Effector memory CD4-positive, alpha-beta T cell (primary cell): ENCODE measurements at places on chromosomes 4 and X.

DNA sequence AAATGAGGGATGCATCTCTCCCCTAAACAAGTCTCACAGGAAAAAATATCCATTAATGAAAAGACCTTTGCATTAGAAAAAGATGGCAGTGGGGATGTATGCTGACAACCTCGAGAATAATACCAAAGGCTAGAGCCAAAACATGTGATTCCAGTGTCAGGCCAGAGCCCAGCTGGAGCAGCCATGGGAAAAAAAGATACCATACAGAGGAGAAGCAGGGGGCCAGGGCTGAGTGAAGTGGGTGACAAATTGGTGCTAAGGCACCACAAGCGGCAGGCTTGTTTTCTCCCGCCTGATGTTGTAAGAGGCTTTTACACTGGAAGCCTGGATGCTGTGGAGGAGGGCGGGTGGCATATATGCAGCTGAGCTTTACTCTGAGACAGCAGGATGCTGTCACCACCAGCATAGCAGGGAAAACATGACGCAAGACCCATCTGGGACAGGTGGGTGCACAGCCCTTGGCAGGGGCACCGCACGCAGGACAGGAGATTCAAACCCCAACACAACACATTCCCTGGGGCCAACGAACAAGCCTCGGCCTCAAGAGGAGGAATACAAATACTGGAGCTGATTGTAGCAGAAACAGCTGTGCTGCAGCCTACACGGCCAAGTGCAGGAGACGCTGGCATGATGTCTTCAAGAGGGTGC is 91.9 kb downstream of the TSPAN5 start:
- H3K27ac ChIP-seq, result no peak overlapping the region
- H3K4me3 ChIP-seq, result no peak overlapping the region
- no peak for DNase-seq

- H3K4me3 ChIP-seq, result no peak overlapping the region
- no peaks in the 10 kb centered on the region for H3K27me3 ChIP-seq
- H3K4me1 ChIP-seq, result no peaks in the 10 kb centered on the region
- no peak overlapping the region for H3K27ac ChIP-seq
These were observed 93.7 kb downstream of the PRSS12 start for GRCh38 chr4:118259111-118259510.

DNA sequence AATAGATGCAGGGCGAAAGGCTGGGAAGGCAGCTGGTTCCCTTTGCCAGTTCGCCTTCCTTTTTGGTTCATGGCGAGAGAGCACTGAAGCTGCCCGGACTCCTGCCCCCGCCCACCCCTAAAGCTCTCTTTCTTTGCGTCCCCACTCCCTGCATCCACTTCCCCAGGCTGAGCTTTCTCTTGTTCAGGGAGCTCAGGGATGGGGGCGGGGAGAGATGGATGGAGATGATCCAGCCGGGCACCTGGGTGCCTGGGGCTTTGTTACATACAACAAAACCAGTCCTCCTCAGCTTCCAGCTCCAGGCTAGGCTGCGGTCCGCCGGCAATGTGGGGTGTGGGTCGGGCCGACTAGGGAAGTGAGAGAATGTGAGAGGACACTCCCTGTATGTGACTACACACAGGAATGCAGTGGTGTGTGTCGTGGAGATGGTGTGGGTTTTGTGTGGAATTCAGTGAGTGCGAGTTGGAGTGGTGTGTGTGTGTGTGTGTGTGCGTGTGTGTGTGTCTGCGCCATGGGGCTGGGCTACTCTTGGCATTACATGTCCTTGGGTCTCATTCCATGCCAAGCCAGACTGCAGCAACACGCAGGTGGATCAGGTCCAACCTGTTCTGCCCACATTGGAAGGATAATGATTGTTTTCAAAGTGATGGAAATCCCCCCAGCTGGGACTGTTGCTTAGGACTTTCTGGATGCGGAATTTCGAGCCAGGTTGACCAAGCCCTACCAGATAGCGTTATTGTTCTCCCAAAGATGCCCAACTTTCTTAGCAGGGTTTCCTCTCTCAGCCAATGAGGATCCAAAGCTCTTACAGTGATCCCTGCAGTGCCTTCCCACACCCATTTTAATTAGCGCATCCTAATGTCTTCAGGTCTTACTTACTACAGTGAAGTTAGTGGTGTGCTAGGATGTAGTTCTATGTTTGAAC is 149.4 kb upstream of the CHRDL1 start:
- no peak for DNase-seq
- H3K4me3 ChIP-seq, result no peak overlapping the region
- no peaks in the 10 kb centered on the region for H3K4me1 ChIP-seq
- no peak overlapping the region for H3K27ac ChIP-seq
- H3K27me3 ChIP-seq, result no peaks in the 10 kb centered on the region
- no peaks in the 10 kb centered on the region for H3K36me3 ChIP-seq

DNA sequence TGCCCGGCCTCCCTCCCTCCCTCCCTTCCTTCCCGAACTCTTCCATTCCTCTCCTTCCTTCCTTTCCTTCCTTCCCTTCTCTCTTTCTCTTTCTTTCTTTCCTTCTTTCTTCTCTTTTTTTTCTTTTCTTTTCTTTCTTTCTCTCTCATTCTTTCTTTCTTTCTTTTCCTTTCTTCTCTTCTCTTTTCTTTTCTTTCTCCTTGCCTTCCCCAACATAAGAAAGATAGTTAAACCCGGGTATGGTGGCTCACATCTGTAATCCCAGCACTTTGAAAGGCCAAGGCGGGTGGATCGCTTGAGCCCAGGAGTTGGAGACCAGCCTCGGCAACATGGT is 25.4 kb downstream of the NSD2 start:
- no peak overlapping the region for H3K4me3 ChIP-seq
- DNase-seq, result no peak
- no peaks in the 10 kb centered on the region for H3K27me3 ChIP-seq
- H3K27ac ChIP-seq, result no peak overlapping the region
- peaks cover 7% of the 10 kb centered on the region for H3K36me3 ChIP-seq

DNA sequence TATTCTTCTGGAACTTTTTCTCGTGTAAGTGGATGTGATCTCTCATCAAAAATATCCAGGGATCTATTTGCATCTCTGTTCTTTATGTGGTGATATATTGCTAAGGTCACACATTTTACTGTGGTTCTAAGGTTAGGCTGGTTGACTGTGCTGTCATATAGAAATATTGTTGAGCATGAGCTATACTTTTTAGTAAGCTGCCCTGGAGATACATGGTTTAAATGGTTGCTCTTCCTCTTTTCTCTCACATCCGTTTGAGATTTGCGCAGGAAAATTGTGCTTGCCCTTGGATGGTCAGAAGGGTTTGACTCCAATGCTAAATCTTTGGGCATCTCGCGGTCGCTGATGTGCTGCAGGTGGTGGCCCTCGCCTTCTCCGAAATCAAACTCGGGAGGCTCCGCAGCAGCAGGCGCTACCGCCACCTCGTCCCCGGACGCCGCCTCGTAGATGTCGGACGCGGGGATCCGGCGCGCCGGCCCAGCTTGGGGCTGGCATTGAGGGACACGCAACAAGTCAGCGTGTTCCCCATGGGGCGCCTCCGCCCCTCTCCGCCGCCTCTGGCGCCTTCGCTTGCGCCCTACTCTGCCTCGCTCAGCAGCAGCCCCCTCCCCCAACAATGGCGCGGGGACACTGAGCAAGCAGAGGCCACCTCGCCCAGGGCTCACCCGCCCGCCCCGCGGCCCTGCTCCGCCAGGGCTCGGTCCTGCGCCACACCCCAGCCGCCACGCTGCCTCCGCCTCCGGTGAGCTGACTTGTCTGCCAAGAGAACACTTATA is 154.5 kb downstream of the MSN start:
- no peak overlapping the region for H3K27ac ChIP-seq
- DNase-seq, result peak; percentile 6
- H3K27me3 ChIP-seq, result no peaks in the 10 kb centered on the region
- no peaks in the 10 kb centered on the region for H3K4me1 ChIP-seq
- H3K4me3 ChIP-seq, result peak overlapping the region; percentile 51
- no peaks in the 10 kb centered on the region for H3K36me3 ChIP-seq

- no peak overlapping the region for H3K4me3 ChIP-seq
- H3K36me3 ChIP-seq, result peaks cover 55% of the 10 kb centered on the region
- no peak for DNase-seq
- H3K27ac ChIP-seq, result no peak overlapping the region
- no peaks in the 10 kb centered on the region for H3K27me3 ChIP-seq
These were observed 40.0 kb downstream of the TXK start for GRCh38 chr4:48093991-48094416.

- H3K27ac ChIP-seq, result no peak overlapping the region
- no peaks in the 10 kb centered on the region for H3K4me1 ChIP-seq
- no peak overlapping the region for H3K4me3 ChIP-seq
- H3K27me3 ChIP-seq, result no peaks in the 10 kb centered on the region
These were observed 330.4 kb upstream of the SFRP2 start for GRCh38 chr4:154119317-154119716.

GRCh38 chr4:159041054-159042034 is 61.5 kb upstream of the RAPGEF2 start:
- H3K4me1 ChIP-seq, result no peaks in the 10 kb centered on the region
- no peak overlapping the region for H3K27ac ChIP-seq
- DNase-seq, result no peak
- H3K4me3 ChIP-seq, result no peak overlapping the region

DNA sequence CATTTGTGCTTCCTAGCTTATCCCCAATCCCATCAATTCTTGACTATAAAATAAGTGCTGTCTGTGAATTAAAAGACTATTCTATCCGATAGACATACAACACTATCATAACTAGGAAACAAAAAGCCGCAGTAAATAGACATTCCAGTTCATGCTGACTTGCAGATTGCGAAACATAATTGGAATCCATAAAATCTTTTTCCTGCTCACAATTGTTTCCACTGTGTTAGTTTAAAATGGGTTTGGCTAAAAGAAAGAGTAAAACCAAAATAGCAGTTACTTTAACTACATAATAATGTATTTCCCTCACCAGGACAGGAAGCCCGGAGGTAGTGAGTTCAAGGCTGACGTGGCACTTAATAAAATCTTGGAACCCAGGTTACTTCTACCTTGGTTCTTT is 17.2 kb downstream of the SMIM31 start:
- DNase-seq, result no peak
- no peak overlapping the region for H3K4me3 ChIP-seq
- no peaks in the 10 kb centered on the region for H3K27me3 ChIP-seq
- no peak overlapping the region for H3K27ac ChIP-seq

GRCh38 chr4:88333741-88334405 is 44.8 kb upstream of the HERC6 start:
- H3K27ac ChIP-seq, result no peak overlapping the region
- no peaks in the 10 kb centered on the region for H3K4me1 ChIP-seq
- no peaks in the 10 kb centered on the region for H3K36me3 ChIP-seq
- no peak for DNase-seq
- H3K4me3 ChIP-seq, result no peak overlapping the region

GRCh38 chrX:19882066-19882775 is 5.2 kb downstream of the SH3KBP1 start:
- H3K27me3 ChIP-seq, result no peaks in the 10 kb centered on the region
- DNase-seq, result no peak
- H3K27ac ChIP-seq, result no peak overlapping the region
- H3K4me3 ChIP-seq, result no peak overlapping the region

- H3K4me3 ChIP-seq, result no peak overlapping the region
- no peak overlapping the region for H3K27ac ChIP-seq
- no peak for DNase-seq
- H3K36me3 ChIP-seq, result no peaks in the 10 kb centered on the region
These were observed 51.2 kb downstream of the DRD5 start for GRCh38 chr4:9832640-9833039.

DNA sequence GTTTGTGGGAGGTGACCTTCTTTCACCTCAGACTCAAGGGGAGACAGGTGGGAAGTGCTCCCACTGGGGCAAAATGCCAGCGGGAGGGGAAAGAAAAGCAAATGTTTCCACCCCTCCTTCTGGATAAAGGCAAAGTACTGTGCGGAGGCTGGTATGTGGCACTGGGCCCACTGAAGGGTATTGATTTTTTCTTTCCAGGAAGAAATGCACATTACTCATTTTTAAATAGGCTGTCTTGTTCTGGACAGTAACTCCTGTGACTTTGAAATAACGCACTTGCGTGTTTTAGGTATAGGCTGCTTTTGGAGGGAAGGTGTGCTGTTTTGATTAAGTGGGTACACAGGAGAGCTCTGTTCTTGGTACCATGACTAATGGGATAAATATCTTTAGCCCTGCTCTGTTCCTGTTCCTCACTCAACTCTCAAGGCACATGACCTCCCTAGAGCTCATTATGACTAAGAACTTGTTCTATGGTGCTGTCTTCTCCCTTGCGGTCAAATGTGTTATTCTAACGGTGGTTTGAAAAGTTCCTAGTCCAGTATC is 40.7 kb upstream of the MBTPS2 start:
- no peaks in the 10 kb centered on the region for H3K27me3 ChIP-seq
- DNase-seq, result no peak
- no peak overlapping the region for H3K4me3 ChIP-seq
- H3K36me3 ChIP-seq, result no peaks in the 10 kb centered on the region

DNA sequence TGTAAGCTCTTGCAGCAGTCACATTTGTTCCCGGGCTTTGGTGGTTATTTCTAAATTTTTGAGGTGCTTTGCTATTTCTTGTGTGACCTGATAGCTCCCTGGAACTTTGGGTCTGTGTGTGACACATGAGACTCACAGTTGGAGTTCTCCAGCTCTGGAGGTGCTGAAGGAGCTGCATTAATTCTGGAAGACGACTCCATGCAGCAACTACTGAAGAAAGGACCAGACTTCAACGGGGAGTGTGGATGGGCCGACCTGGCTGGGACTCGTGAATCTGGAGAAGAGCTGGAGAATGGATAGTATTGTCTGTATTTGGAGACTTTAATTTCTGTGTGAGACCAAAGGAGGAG is 1.5 kb downstream of the MRFAP1 start:
- no peak for DNase-seq
- H3K4me1 ChIP-seq, result peaks cover 12% of the 10 kb centered on the region
- peaks cover 17% of the 10 kb centered on the region for H3K36me3 ChIP-seq
- peak overlapping the region; percentile 93 for H3K4me3 ChIP-seq
- no peaks in the 10 kb centered on the region for H3K27me3 ChIP-seq

DNA sequence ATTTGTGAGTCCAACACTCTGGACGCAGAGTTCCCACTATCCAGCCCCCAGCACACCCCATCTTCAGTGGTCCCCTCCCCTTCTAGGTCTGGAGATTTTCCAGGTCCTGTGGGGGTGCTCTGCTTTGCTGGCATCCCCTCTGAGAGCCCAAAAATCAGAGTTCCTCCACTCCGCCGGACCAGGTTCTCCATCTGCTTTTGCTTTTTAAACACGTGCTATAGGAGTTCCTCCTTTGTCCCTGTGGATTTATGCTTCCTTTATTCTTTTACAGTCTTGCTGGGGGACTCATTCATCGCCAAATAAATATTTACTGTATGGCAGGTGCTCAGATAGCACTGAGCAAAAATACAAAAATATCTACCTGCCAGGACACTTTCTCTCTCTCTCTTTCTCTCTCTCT is 324.7 kb downstream of the STK32B start:
- H3K36me3 ChIP-seq, result no peaks in the 10 kb centered on the region
- no peaks in the 10 kb centered on the region for H3K27me3 ChIP-seq
- no peaks in the 10 kb centered on the region for H3K4me1 ChIP-seq
- no peak for DNase-seq
- no peak overlapping the region for H3K27ac ChIP-seq

DNA sequence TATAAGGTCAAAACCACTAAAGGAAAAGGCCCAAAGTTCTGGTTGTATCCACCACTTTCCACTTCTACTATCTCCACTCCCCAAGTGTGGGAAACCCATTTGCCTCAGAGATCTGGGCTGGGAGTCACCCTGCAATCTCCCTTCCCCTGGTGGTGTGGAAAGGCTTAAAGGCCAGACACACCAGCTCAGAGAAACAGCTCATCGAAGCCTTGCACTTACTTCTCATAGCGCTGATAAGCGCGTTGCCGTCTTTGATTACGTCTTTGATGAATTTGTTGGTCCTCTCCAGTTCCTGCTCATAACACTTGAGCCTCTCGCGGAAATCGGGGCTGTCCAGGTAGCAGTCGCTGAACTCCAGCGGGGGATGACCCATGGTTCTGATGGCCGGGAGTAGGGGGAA is 647 bp downstream of the OPHN1 start:
- no peak overlapping the region for H3K27ac ChIP-seq
- H3K4me3 ChIP-seq, result peak overlapping the region; percentile 49
- DNase-seq, result no peak
- no peaks in the 10 kb centered on the region for H3K36me3 ChIP-seq
